Large intestine (tissue), 12 donors: ENCODE measurements at places on chromosomes 6 and 20. TPM values are rescaled to one million over a fixed set of nuclear protein-coding genes. Genes with fewer than 3 reads are reported as not detected.

DNA sequence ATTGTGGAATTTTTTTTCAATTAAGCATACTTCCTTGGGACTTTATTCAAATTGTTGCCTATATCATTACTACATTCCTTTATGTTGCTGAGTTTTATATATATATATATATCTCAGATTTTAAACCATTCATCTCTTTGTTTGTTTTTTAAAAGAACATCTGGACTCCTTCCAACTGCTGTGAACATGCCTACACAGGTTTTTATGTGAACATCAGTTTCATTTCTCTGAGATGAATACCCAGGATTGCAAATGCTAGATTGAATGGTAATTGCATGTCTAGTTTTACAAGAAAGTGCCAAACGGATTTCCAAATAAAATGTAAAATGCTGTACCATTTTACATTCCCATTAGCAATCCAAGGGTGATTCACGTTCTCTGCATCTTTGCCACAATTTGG, 1289.3 kb downstream of the HACE1 start:
- no peaks in the 10 kb centered on the region for H3K36me3 ChIP-seq
- H3K27me3 ChIP-seq, result no peaks in the 10 kb centered on the region
- H3K4me1 ChIP-seq, result no peaks in the 10 kb centered on the region
- no peak overlapping the region for H3K27ac ChIP-seq

HCK gene
- 10.8 TPM for polyA plus RNA-seq

- peak; percentile 35 for DNase-seq
- no peak overlapping the region for H3K27ac ChIP-seq
- H3K4me1 ChIP-seq, result no peaks in the 10 kb centered on the region
- no peak overlapping the region for H3K4me3 ChIP-seq
- H3K27me3 ChIP-seq, result no peaks in the 10 kb centered on the region
- H3K36me3 ChIP-seq, result no peaks in the 10 kb centered on the region
These were observed 168.0 kb downstream of the HDGFL1 start for GRCh38 chr6:22737331-22737730.

GRCh38 chr6:159044899-159045727, at the start of gene TAGAP:
TSS of gene TAGAP (minus strand) at chr6:159044991. CDS start at chr6:159044146, 845 bp downstream.
- peaks cover 2% of the 10 kb centered on the region for H3K4me1 ChIP-seq
- peak; percentile 26 for DNase-seq
- no peak within 1 kb of the TSS for H3K27ac ChIP-seq
- H3K27me3 ChIP-seq, result peaks cover 5% of the 10 kb centered on the region
- H3K4me3 ChIP-seq, result peak within 1 kb of the TSS; percentile 10

DNA sequence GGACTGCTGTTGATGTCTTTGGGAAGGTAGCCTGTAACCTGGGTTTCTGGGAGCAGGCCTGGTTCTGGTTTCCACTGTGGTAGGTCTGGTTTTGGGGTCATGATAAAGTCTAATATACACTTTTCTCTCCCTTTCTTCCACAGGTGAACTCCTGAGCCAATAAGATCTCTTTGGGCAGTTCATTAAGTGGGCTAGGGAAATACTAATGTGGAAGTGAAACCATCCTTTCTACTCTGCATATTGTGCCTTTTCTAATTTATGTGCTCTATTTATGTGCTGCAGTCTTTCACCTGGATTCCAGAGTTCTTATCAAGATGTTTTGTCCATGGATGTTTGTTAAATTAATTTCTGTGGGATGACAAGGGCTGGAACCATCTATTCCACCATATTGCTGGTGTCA, 165.7 kb upstream of the PTPRK start:
- H3K36me3 ChIP-seq, result no peaks in the 10 kb centered on the region
- H3K27ac ChIP-seq, result no peak overlapping the region
- H3K4me1 ChIP-seq, result no peaks in the 10 kb centered on the region
- no peak for DNase-seq

DNA sequence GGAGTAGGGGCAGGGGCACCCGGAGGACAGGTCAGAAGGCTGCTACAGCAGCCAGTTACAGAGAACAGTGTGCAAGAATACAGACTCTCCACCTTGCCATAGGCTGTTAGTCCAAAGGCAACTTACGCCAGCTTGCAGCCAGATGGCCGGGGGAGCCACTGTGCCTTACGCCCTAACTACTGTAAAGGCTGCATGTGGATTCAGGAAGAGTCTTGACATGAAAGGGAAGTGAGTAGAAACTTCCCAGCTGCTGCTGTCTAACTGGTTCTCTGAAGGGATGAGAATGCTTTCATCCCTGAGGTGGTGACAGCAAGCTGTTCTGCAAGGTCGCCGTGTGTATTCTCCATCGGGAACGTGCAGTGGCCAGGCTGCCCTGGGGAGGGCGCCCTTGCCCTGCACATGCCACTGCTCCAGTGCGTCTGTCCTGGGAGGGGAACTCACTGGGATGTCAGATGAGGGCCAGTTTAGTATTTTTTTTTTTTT, 46.1 kb downstream of the LYRM4 start:
- H3K27me3 ChIP-seq, result no peaks in the 10 kb centered on the region
- no peaks in the 10 kb centered on the region for H3K4me1 ChIP-seq
- peak; percentile 24 for DNase-seq
- no peak overlapping the region for H3K27ac ChIP-seq
- H3K36me3 ChIP-seq, result peaks cover 15% of the 10 kb centered on the region
